Stimulated activated CD4-positive, alpha-beta T cell treated with anti-CD3 and anti-CD28 coated beads, Interleukin-2, amount 100 ng/mL, for 24 hours (primary cell): ENCODE measurements at places on chromosomes 6 and 20.

- no peak for DNase-seq
Observed at GRCh38 chr6:76612954-76613353, 540.5 kb upstream of the IMPG1 start.

- DNase-seq = no peak
Observed at GRCh38 chr6:130162421-130162820, 60.3 kb downstream of the SAMD3 start.

DNA sequence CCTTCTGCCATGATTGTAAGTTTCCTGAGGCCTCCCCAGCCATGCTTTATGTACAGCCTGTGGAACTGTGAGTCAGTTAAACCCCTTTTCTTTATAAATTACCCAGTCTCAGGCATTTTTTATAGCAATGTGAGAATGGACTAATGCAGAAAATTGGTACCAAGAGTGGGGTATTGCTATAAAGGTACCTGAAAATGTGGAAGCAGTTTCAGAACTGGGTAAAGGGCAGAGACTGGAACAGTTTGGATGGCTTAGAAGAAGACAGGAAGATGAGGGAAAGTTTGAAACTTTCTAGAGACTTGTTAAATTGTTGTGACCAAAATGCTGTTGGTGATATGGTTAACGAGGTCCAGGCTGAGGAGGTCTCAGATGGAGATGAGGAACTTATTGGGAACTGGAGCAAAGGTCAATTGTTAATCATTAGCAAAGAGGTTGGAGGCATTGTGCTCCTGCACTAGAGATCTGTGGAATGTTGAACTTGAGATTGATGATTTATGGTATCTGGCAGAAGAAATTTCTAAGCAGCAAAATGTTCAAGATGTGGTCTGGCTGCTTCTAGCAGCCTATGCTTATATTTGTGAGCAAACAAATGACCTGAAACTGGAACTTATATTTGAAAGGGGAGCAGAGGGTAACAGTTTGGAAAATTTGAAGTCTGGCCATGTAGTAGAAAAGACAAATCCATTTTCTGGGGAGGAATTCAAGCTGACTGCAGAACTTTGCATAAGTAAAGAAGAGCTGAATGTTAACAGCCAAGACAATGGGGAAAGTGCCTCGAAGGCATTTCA is 79.0 kb upstream of the GMDS start:
- no peak for DNase-seq

DNA sequence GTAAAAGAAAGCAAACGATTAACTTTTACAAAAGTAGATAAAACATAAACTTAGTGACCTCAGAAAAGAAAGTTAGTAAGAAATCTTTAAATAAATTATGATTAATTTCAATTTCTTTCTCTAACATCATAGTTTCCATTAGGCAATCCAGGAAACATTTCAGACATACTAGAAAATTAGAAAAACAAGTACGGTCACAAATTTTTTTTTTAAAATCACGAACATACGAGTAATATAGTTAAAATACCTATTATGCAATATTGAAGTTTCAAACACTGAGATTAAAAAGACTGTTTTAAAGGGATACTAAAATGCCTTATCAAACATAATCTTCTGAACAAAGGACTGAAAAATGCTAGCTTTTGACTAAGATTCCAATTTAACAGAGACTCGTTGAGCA is 26.2 kb downstream of the NOL7 start:
- DNase-seq = no peak

DNA sequence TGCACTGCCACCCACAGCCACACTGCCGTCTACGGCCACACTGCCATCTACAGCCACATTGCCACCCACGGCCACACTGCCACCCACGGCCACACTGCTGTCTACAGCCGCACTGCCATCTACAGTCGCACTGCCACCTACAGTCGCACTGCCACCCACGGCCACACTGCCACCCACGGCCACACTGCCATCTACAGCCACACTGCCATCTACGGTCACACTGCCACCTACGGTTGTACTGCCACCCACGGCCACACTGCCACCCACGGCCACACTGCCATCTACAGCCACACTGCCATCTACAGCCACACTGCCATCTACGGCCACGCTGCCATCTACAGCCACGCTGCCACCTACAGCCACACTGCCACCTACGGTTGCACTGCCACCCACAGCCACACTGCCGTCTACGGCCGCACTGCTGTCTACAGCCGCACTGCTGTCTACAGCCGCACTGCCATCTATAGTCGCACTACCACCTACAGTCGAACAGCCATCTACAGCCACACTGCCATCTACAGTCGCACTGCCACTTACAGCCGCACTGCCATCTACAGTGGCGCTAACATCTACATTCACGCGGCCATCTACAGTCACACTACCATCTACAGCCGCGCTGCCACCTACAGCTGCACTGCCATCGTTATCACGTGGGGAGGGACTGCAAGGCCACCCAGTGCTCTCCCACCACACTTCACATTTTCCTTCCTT is 154.6 kb upstream of the AFDN start:
- no peak for DNase-seq
